ENCODE measurements at places on chromosomes 6 and 20.

DNA sequence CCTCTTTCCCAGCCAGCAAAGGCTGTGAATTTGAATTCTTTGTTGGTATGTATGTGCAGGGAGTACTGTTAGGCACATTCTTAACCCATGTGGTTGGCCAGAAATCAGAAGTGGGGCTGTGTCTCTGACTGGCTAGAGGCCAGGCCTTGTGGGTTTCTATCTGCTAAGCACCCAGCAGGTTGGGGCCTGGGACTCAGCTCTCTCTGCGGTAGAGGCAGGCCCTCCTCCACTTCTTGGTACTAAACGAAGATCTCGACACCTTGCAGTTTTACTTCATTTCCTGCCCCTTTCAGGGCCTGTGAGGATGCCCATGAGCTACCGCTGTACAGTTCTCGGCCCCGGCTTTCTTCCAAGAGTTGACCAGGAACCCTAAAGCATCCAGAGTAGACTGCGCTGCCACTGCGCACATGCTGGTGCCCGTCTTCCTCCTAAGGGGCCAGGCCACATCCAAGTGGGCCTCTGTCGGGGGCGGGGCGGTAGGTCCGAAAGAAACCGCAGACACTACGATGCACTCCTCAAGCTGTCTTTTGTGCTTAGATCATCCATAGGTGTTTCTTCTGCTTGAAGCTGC, 51.1 kb downstream of the TCP11 start:
- DNase-seq: no peak

GRCh38 chr20:10747019-10747418, 73.2 kb upstream of the JAG1 start:
- no peak for DNase-seq

DNA sequence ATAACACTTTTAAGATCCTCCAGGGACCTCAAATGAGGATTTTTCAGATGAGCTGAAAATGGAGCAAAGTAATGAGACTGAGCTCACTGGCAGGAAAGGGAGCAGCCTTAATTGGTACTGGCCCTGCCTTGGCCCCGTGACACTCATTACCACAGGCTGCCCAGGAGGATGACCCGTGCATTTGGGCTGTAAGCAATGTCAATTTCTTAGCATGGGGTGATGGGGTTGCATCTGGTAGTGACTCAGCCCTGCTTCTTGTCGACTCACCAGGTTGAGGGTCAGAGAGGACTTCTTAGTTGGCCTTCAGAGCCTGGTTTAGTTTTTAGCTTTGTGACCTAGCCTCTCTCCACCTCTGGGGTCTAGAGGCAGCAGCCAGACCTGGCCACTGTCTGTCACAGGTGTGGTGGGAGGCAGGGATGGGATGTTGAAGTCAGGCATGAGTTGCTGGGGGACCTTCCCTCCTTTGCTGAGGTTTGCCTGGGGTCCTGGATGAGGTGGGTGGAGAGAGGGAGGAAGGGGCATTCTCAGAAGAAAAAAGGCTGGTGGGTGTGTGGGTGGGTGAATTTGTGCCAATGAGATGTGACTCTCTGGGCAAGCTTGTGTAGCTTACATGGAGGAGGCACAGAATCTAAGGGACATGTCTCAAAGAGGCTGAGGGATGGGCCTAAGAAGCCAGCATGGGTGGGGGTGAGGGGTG, 25.9 kb upstream of the EPB41L1 start:
- DNase-seq: no peak

GRCh38 chr6:41689171-41690008, 46.0 kb downstream of the TFEB start:
- no peak for DNase-seq
